ENCODE measurements at places on chromosomes 11 and 22.

GRCh38 chr11:119629085-119629484 is 99.9 kb downstream of the NECTIN1 start:
- DNase-seq, result no peak

- no peak for DNase-seq
Measured at GRCh38 chr11:115930291-115930690, 426.1 kb upstream of the CADM1 start.

DNA sequence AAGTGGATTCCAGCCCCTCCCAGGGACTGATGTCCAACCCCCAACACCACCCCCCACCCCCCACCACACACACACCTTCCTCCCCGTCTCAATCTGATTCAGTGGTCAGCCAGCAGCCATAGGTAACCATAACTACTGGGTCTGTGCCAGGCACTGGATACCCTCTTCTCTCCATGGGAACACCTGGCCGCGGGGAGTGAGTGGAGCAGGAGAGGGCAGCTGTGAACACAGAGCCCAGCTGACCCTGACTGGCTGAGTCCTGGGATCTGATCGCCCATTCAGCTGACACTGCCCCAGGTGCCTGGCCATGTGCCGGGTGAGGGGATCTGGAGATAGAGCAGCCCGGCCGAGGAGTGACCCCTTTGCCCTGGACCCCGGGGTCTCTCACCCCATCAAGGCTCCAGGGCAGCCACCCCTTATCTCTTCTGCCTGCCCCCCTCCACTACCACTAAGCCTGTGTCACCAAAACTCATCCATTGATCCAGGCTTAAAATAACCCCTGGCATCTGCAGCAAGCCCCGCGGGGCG is 2.6 kb upstream of the SHISA8 start:
- no peak for DNase-seq

- DNase-seq, result no peak
Measured at GRCh38 chr11:66268952-66269905, 790 bp downstream of the RAB1B start.

- DNase-seq, result no peak
Measured at GRCh38 chr11:76800466-76801200, 17.5 kb downstream of the TSKU start.

GRCh38 chr11:68479390-68479789 is 18.8 kb downstream of the PPP6R3 start:
- DNase-seq, result no peak

GRCh38 chr11:133570376-133570775 is 38.1 kb upstream of the OPCML start:
- no peak for DNase-seq

- no peak for DNase-seq
Measured at GRCh38 chr11:108693852-108694251, 29.0 kb downstream of the DDX10 start.

GRCh38 chr11:121563900-121564822 is 111.4 kb upstream of the SORL1-AS1 start:
- no peak for DNase-seq

GRCh38 chr11:82867495-82868082 is 32.6 kb downstream of the PRCP start:
- DNase-seq, result peak; percentile 70

GRCh38 chr11:44300844-44301563 is 8.9 kb downstream of the ALX4 start:
- no peak for DNase-seq

DNA sequence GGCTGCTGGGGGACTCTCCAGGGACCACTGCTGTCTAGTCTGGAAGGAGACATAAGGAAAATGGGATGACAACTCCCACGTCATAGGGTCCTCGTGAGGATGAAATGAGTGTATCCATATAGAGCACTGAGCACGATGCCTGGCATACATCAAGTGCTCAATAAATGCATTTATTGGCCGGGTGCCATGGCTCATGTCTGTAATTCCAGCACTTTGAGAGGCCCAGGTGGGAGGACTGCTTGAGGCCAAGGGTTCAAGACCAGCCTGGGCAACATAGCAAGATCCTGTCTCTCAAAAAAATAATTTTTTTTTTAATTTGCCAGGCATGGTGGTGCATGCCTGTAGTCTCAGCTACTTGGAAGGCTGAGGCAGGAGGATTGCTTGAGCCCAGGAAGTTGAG is 12.2 kb upstream of the TPST2 start:
- no peak for DNase-seq

GRCh38 chr11:116683982-116684381 is 88.8 kb downstream of the BUD13 start:
- no peak for DNase-seq

DNA sequence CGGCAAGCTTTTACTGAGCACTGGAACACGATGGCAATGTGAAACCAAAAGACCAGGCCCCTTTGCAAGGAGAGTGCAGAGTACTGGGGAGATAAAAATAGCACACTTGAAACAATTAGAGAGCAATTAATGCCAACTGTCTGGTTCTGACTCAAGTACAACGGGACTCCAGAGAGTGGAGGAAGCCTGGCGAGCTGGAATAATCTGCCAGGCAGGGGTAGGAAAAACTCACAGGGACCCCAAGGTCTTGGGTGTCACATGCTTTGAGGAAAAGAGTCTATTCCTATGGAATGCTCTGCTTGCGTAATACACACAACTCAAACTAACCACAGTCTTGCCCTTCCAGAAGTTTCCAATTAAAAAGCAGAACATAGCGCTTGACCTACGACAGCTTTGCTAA is 113.0 kb upstream of the CLMP start:
- DNase-seq, result no peak

DNA sequence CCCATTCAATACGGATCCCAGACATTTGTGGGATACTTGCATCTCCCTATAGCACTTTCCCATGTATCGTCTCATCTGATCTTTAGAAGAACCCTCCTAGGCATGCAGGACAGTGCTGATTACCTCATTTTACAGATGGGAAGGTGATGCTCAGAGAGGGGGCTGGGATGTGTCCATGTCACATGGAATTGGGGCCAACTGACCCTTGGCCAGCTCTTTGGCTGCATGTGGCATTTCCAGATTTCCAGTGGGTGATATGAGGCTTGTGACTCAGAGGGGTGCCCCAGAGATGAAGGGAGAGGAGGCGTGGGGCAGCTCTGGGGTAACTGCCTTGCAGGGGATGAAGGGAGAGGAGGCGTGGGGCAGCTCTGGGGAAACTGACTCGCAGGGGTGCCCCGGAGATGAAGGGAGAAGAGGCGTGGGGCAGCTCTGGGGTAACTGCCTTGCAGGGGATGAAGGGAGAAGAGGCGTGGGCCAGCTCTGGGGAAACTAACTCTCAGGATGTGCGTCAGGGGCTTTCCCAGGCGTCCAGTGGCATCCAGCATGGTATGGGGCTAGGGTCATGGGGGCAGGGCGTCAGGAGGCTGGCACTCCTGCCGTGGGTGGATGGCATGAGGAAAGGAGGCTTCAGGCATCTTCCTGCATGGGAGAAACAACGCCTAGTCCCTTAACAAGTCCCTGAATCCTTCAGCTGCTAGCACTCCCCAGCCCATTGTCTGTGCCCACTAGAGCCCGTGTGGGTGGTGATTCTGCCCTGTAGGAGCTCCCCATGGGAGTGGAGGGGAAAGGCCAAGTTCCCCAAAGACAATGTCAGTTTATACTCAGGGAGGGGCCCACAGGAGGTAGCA is 11.9 kb upstream of the CERK start:
- DNase-seq, result no peak

DNA sequence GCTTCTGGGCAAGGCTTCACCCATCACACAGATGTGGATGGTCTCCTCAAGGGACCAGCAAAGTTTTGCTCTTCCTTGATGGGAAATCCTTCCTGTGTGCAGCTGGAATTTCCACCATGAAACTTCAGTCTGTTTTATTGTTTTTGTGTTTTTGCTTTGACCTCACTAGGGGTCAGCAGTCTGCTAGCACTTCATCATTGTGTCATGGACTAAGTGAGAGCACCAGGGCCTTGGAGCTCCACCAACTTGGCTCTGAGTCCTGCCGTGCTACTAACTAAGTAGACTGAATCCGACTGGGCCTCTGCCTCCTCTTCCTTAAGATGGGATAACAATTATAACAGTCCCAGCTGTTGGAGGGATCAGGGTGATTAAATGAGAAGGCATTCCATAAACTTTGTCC is 305.8 kb upstream of the NCAM1 start:
- DNase-seq, result no peak

DNA sequence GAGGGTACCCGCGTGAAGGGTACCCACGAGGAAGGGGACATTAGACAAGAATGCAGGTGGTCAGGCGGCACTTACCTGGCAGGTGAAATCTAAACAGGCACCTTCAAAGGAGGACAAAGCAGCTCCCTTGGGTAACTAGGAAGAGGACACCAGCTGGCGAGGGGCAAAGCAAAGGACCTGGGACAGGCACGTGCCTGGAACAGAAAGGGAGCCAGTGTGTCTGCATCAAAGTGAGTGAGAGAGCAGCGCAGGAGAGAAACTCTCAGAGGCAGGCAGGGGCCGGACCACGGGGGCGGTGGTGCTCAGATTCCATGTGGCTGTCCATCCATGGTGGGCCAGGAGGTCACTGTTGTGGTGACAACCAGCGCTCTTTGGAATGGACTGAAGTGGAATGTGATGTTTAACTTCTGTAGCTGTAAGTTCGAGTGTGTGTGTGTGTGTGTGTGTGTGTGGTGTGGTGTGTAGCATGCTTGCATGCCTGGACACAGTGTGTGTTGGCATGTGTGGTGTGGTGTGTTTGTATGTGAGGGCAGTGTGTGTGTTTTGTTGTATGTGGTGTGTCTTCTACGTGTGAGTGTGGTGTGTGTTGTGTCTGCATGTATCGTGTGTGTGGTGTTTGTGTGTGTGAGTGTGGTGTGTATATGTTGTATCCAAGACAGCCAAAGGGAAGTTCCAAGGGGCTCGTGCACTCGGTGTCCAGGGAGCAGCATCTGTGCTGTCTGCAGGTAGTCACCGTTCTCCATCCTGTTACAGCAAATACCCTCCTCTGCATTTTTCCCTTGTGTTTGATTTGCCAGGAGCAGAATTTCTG is 86.4 kb downstream of the CDKN1C start:
- DNase-seq, result no peak

DNA sequence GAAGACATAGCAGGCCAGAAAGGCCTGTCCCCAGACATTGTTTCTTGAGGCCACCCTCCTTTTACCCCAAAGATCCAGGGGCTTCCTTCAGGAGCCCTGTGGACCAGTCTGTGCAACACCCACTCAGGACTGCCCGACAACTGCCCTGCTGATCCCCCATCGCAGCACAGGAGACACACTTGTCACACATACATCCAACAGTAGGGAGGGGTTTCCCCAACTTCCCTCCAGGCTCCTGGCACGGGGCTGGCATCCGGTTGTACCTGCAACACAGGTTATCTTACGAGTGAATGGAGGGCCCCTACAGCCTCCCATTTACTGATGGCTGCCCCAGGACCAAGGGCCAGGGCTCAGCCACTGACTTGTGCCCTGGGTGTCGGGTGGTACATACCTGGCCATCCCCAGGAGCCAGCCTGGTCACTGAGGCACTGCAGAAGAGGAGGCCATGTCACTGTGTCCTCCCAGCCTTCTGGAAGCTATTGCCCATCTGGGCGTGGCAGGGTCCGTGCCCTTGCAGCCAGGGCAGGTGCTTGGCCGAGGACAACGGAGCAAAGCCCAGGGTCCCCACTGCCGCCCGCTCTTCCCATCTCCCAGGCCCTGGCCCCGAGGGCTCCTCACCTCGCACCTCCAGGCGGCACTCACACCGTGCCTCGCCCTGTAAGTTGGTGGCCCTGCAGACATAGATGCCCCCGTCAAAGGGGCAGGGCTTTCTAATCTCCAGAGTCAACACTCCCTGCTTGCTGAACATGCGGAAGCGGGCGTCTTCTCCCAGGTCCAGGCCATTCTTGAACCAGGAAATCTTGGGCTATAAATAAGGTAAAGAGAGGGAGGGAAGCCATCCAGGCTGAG is 20.8 kb downstream of the MYBPC3 start:
- no peak for DNase-seq

DNA sequence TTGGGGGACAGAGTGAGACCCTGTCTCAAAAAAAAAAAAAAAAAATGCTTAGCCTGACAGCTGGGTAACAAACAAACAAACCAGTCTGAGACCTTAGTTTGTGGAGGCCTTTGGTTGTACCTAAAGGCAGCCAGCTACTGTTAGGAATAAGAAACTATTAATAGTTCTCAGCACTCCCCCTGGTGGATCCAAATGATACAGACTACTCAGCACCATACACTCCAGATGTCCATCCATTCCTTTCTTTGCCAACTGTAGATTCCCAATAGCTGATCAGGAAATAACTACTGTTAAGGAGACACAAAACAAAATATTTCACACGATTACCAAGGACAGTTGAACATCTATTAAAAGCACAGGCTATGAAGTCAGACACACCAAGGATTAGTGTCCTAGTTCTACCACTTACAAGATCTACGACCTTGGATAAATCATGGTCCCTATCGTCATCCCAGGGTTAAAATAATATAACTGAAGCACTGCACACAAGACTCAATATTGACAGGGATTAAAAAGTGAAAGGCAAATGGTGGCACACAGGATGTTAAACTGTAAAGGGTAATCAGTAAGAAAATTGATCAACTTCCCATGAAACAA is 17.2 kb downstream of the CLDN25 start:
- no peak for DNase-seq

DNA sequence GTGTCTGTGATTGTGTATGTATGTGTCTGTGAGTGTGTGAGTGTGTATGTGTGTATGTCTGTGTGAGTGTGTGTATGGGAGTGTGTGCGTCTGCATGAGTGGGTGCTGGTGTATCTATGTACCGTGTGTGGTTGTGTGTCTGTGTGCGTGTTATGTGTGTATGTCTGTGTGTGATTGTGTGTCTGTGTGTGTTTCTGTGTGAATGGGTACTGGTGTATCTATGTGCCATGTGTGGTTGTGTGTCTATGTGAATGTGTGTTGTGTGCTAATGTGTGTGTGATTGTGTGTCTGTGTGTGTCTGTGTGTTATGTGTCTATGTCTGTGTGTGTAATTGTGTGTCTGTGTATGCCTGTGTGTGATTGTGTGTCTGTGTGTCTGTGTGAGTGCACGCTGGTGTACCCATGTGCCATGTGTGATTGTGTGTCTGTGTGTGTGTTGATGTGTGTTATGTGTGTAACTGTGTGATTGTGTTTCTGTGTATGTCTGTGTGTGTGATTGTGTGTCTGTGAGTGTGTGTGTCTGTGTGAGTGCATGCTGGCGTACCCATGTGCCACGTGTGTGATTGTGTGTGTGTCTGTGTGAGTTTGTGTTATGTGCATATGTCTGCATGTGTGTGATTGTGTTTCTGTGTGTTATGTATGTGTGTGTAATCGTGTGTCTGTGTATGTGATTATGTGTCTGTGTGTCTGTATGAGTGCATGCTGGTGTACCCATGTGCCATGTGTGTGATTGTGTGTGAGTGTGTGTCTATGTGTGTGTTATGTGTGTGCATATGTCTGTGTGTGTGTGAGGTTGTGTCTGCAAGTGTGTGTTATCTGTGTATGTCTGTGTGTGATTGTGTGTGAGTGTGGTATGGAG is 6.8 kb upstream of the CACNA1I start:
- no peak for DNase-seq

- no peak for DNase-seq
Measured at GRCh38 chr11:2473361-2474058, 28.7 kb downstream of the KCNQ1 start.

GRCh38 chr11:131463162-131463561 is 92.7 kb downstream of the NTM start:
- no peak for DNase-seq

- no peak for DNase-seq
Measured at GRCh38 chr11:133687781-133688180, 155.5 kb upstream of the OPCML start.

- no peak for DNase-seq
Measured at GRCh38 chr11:73117071-73117470, 25.0 kb downstream of the FCHSD2 start.

Measured in stimulated activated CD8-positive, alpha-beta memory T cell treated with anti-CD3 and anti-CD28 coated beads, Interleukin-4, amount 100 ng/mL, for 1 hour (primary cell).